ENCODE measurements at places on chromosomes 3 and 15.
A peak's percentile ranks its signal among the peaks of the same experiment; 100 is the strongest.

DNA sequence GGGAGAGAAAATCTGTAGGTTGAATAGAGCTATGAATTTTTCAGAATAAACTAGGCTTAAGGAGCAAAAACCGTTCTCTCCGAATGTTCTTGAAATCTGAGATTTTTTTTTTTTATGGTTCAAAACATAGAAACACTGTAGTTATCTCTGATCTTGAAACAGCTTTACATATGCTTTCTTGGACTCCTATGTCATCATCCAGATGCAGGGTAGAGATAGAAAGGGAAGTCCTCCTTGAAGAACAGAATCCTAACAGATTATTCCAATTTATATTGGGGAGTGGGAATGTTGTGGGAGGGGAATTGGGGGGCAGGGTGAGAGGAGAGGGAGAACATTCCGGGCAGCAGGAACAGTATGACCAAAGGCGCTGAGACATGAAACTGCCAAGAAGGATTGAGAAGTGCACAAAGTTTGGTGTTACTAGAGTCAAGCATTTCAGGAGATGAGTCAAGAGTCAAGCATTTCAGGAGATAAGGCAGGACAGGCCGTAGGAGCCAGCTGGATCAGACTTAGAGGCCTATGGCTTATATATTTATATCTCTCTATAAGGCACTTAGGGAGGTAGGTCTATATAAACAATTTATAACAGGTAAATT is 21.9 kb upstream of the ST3GAL6 start:
- no peak for DNase-seq

GRCh38 chr15:48794697-48795134 is 16.2 kb downstream of the CEP152 start:
- peak; percentile 57 for DNase-seq

DNA sequence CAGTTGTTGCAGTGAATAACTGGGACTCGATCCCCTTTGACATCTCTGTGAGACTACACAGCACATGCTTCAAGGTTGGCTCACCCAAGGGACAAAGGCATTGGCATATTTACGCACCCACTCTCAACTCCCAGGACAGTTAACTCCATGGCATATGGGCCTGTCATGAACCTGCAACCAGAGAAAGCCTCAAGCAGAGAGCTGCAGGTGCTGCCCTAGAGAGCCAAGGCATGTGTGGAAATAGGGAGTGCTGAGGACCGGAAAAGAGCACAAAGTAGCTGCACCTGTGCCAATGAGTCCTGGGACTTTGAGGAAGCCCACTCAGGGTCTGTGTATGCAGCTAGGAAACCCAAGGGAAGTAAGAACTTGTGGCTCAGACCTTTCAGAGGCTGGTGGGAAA is 32.9 kb upstream of the SLC24A5 start:
- no peak for DNase-seq

DNA sequence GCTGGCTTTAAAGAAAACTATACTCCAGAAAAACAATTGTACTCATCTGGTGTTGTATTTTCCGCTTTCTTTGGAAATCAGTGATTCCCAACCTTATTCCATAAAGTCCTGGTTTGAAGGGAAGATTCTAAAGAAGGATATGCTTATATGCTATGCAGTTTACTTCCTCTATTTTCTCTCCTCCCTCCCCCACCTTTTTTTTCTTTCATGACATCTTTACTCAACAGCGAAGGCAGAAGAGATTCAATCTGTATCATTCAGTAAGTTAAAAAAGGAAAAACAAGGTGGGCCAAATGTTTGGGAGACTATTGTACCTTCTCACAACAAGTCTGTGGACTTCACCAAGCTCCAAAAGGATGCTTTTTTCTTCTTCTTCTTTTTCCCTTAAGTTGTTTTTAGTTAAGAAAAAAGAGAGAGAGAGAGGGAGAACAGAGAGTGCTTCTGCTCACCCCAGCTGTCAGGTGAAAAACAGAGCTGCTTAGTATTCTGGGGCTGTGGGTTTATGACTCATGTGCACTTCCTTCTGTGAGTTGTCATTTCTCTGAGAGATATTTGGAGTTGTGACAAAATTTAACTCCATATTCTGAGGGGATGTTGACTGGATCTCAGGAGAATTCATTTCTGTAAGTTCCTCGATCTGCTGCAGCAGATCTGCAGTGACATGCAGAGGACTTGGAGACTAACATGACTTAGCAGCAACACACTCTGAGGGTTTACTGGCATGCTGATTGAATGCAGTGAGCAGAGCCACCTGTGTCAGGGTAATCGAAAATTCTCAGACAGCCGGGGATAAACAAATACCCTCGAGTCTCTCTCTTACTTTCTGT is 70.7 kb downstream of the SSR3 start:
- peak; percentile 58 for DNase-seq

DNA sequence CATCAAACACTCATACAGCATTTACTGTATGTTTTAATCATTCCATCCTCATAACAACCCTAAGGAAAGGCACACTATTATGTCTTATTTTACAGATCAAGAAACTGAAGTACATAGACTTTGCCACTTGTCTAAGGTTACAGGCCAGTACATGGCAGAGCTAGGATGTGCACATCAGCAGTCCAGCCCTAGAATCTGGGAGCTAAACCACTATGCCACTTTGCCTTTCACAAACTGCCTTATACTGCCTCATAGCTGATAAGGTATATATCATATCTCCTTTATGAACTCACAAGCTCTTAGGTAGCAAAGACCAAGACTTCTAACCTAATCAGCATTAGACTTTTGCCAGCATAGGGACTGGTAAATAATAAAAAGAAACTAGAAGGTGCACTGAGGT is 49.1 kb downstream of the MYO9A start:
- DNase-seq = no peak

- DNase-seq = no peak
These were observed 129.0 kb downstream of the MYLK start for GRCh38 chr3:123755085-123755484.

DNA sequence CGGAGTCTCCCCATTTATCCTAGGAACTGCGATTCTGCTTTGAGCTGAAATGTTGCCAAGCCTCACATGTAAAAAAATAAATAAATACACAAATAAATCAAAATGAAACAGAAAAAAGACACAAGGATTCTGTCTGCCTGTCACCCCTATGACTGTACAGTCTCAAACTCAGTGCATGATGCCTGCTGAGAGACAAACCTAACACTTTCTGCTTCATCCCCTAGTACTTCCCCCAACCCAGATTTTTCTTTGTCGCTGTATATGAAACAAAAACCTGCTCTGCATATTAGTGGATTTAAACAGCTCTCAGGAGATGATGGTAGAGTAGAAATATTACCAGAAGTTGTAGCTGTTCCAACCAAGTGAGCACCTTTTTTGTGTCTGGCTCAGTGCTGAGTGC is 530.7 kb upstream of the CFAP20DC start:
- no peak for DNase-seq

GRCh38 chr3:47976135-47976732 is 40.0 kb downstream of the MAP4 start:
- DNase-seq = no peak

GRCh38 chr3:123076496-123077418 is 9.9 kb downstream of the PDIA5 start:
- no peak for DNase-seq

DNA sequence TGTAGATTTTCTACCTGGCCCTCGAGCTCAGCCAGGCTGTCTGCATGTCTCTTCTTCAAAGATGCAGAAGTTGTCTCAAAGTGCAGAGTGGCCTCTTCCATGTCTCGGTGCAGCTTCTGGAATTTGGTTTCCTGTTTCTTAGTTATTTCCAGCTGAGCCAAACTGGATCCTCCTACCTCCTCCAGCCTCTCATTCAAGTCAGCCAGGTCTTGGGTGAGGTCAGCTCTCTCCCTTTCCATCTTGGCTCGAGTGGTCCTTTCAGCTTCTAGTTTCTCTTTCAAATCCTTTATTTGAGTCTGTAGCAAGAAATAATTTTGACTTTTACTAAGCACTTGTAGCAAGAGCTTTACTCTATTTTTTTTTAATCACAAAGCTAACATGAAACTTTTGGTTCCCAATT is 81.8 kb downstream of the MYH15 start:
- no peak for DNase-seq

DNA sequence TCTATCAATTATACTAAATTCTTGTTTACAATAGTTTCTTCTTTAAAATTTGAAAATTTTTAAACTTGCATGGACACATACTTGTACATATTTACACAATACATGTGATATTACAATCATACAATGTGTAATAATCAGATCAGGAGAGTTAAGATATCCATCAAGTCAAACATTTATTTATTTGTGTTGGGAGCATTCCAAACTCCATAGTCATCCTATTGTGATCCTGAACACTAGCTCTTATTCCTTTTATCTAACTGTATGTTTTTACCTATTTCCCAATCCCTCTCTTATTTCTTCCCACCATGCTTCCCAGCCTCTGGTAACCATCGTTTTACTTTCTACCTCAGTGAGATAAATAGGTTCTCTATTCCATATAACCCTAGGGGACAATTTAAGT is 1219.2 kb downstream of the ZPLD1 start:
- DNase-seq = no peak

DNA sequence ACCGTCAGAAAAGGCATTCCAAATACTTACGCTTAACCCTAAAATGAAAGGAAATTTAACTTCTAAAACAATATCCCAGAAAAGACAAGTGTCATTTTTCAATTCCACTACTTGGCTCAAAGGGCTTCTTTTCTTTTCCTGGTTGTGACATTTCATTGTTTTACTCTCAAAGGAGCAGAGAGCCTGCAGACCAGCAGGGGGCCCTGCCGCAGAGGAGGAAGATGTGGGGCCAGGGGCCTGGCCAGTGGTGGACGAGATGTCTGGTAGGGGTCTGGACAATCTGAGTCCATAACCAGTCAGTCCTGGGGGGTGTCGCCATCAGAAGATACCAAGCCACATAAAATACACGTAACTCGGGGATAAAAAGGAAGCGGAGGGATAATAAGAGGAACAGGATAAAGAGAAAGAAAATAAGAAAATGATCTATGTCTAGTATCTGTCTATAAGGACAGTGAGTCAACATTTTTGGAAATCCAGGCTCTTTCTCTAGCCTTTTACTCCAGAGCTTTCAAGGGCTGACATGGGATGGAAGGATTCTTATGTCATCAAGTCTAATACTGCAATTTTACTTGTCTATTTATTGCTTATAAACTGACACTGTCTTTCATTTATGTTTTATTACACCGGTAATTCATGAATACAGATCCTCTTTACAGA is 54.2 kb upstream of the ARHGEF3 start:
- peak; percentile 71 for DNase-seq

DNA sequence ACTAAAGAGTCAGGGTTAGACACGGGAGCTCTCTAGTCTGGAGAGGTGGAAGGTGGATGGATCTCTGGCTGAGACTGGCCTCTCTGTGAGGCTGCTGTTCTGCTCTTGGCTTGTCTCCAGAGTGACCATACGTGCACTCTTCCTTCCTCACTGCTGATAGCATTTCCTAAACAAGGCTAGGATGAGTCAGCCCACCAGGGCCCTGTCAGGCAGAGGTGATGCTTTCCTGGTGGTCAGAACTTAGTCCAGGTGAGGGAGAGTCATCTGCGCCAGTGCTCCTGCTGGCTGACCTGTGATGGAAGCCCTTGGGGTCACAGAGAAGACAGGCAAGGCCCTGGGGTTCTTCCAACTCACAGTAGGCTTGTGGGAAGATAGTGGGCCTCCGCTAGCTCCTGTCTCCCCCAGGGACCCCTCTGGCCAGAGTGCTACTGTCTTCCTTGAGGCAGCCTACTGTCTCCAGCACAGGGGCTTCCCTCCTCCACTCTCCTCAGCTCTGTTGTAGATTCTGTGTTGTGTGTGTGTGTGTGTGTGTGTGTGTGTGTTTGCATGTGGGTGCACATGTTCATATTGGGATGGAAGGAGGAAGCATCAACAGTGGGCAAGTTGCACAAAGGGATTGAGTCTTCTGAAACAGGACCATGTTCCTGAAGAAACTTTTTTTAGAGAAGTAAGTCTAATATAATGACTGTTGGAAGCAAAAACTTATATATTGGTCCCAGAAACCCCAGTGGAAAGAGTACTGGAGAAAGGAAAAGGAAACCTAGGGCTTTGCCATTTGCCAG is 16.5 kb downstream of the ALPK3 start:
- DNase-seq = no peak

- DNase-seq = no peak
These were observed 11.7 kb upstream of the RARRES1 start for GRCh38 chr3:158743664-158744566.

DNA sequence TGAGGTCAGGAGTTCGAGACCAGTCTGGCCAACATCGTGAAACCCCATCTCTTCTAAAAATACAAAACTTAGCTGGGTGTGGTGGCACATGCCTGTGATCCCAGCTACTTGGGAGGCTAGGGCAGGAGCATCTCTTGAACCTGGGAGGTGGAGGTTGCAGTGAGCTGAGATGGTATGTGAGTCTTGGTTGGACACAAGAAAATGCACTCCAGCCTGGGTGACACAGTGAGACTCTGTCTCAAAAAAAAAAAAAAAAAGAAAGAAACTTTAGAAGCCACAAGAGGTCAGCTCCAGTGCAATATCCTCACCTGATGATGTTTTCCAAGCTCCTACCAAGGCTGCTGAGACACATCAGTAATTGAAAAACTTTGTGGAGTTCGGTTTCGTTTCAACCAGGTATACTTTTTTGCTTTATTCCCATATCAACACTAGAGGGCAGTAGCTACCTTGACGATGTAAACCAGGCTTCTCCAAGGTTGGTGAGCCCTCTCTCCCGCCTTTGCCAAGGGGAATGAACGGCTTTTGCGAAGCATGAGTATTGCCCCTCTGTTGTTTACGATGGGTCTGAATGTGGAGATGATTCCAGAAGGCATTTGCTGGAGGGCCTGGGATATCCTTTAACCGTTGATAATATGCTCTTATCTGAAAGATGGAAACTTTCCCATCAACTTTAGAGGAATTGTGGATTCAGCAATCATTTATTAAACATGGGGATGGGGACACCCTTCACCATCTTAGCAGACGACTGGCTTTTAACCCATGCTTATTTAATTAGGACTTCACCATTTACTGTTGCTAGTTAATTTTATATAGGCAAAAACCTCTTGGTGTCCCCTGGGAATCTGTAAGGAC is 202.8 kb downstream of the SV2B start:
- peak; percentile 68 for DNase-seq

DNA sequence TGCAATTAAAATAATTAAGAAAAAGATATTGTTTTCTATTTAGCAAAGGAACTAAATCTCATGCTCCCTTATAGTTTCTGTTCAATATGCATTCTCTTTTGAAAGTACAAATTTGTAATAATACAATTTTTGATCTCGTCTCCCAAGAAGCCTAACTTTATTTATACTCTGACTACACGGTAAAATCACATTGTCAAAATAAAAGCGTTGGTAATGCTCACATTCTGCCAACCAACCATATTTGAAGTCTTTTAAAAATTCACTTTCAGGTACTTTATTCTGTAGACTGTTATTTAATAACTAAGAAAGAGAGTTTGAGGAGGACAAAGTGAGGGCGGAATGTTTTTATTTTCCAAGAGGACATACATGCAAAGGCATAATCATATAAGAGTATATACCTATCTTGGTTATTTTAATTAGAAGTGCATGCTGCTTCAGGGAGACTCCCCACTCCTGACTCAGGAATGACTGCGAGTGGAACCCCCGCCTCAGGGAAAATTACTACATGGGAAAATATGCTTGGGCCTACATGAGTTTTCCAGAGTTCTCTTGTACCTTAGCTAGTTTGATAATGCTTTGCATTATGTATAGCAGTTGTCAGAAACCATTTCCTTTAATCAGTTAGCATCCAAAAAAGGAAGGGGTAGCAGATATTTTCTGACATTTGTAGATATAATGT is 19.3 kb downstream of the MBNL1 start:
- no peak for DNase-seq
